Stimulated activated CD8-positive, alpha-beta memory T cell treated with anti-CD3 and anti-CD28 coated beads, Interleukin-2, amount 100 ng/mL, for 1 hour (primary cell): ENCODE measurements at places on chromosomes 4 and X.

DNA sequence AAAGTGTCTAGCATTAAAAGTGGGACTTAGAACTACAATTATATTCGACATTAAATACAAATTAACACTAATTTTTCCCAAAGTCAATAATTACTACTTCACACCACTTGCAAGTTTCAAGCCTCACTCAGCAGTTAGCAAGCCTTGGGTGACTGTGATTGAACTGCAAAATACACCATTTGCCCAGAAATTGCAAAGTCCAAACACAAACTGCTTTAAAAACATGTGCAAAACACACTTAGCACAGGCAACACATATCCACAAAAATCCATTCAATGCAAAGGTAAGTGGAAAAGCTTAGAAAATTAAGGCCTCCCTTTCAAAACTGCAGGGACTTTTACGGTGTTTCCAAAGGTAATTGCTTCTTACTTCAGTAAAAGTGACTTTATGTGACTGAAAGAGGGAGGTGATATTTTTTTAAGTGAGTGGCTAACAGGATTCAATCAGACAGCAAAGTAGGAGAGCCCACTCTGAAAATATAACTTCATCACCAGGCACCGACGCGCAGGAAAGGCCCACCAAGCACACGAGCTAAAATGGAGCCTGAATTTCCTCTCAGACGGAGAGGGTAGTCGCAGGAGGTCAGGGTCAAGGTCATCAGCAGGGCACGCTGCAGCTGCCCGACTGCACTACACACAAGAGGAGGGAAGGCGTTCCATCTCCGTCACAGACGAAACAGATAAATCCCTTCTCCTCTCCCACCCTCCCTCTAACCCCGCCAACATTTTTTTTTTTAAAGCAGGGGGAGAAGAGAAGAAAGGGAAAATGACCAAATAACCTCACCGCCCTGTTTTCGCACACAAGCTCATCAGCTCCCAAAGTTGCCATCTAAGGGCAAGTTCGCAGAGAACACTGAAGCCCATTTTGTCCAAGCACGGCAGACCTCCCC, 3.1 kb downstream of the ZNF827 start:
- no peak for DNase-seq

DNA sequence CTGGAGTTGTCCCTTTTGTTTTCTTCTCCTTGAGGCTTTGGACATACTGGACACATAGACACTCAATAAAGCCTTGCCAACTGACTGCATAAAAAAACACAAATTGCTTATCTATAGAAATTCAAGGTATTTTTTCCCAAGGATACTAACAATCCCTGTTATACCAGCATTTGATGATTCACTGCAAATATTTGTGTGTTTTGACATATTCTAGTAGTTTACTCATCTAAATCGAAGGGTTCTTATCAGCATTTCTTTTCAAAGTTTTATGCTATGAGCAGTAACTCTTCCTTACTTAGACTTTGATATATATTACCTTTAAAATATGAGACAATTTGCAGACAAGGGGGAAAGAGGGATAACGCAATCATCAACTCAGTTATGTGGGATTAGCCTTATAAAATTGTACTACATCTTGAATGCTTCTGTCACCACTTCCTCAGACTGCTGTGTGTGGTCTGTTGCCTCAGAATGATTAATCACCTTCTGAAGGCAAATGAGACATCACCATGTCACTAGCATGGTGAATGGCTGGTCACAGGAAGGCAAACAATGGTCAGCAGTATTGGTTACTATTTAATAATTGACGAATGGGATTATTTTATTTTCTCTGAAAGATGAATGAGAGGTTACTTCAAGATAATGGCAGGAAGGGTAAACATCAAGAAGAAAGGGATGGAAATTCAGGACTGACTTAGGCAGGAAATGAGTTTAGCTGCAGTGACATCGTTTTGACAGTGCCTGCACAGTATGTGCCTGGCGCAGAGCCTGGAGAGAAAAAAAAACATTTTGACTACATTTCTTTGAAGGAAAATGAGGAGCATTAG, 544.3 kb upstream of the CNKSR2 start:
- DNase-seq = no peak

DNA sequence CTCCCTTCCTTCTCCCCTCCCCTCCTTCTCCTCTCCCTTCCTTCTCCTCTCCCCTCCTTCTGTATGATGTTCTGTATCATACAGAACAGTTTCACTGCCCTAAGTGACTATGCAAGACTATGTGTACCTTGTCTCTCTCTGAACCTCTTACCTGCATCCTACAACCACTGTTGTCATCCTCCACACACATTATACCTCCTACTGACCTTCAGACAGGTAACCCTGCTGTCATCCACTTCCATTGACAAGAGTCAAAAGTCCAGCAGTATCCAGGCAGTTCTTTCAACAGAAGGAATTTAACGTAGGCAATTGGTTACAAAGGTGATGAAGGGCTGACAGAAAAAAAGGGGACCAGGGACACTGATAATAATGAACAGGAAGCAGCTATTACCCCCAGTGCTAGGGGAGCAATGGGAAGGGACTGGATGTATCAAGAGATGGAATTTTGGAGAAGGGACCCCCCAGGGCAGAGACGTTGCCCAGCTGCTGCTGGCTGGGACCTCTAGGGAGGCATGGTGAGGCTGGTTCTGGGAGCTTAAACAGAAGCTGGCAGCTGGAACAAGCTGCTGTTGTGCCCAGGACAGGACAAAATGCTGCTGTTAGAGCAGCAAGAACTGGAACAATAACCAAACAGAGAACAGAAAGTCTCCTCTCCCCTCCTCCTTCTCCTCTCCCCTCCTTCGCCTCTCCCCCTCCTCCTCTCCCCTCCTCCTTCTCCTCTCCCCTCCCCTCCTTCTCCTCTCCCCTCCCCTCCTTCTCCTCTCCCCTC, 84.7 kb downstream of the DCTD start:
- no peak for DNase-seq

- no peak for DNase-seq
These were observed 5.8 kb upstream of the CXCL8 start for GRCh38 chr4:73734530-73735001.

- DNase-seq = no peak
These were observed 68.9 kb downstream of the ENOX2 start for GRCh38 chrX:130834149-130834548.

DNA sequence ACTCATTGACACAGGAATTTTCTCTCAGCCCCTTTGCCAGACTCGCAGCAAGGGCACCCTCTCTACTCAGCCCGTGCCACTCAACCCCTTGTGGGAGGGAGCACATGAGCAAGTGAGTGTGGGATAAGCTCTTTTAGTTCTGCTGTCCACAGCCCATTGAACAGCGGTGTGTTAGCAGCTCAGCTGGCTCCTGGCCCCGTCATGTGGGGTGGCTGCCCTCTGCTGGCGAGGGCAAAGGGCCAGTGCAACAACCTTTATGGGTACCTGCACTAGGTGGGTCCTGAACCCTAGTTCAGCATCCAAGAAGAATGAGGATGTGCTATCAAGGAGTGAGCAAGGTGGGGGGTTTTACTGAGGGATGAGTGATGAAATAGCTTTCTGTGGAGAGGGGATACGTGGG, 85.0 kb upstream of the ZNF81 start:
- no peak for DNase-seq

DNA sequence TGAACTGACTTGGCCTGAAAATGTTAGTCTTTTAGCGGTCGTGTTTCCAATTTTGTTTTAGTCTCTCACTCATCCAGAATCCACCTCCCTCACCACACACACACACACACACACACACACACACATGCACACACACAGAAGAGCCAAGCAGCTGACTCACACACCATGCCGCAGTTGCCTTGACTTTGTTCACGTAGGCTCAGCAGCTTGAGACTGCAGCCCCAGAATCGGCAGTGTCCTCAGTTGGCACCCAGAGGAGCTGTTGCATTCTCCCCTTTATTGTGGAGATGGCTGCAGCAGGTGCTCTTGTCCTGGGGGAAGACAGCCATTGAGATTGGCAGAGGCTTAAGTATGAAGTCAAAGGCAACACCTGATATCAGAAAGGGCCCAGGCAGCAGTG, 20.9 kb upstream of the XPNPEP2 start:
- DNase-seq = no peak

- DNase-seq = no peak
These were observed 96.4 kb downstream of the ANXA10 start for GRCh38 chr4:168188754-168189153.
